ENCODE measurements at places on chromosomes 13 and 19.
A peak's percentile ranks its signal among the peaks of the same experiment; 100 is the strongest.

- no peaks in the 10 kb centered on the region for H3K36me3 ChIP-seq
- no peak overlapping the region for H3K4me3 ChIP-seq
- DNase-seq = no peak
- no peaks in the 10 kb centered on the region for H3K4me1 ChIP-seq
- no peak overlapping the region for H3K27ac ChIP-seq
- no peaks in the 10 kb centered on the region for H3K27me3 ChIP-seq
Observed at GRCh38 chr19:22532388-22533300, 101.5 kb upstream of the ZNF492 start.

DNA sequence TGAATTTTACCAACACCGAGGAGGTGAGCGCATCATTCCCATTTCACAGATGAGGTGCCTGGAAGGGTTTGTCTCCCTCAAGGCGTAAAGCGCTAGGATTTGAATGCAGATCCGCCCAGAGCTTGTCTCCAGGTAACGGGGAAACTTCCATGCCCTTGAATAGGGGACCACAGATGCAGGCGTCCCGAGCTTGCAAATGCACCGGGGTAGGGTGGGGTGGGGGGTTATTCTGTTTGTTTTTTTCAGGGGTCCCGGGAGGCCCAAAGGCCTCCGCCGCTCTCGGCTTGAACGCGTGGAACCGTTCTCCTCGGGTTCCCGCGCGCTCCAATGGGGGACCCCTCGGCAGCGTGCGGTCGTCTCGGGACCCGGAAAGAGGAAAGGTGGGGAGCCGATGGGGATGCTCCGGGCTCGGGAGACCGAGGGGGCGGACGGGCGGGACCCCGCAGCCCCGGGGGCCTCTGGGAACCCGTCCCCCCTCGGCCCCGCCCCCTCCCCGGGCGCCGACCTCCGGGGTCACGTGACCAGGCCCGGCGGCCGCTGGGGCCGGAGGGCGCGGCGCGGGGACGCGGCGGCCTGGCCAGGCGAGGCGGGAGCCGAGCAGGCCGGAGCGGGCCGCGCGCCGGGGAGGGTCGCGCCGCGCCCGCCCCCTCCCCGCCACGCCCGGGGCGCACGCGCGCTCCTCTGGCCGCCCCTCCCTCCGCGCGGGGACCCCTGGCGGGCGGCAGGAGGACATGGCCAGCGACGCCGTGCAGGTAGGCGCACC lies at the start of gene PKN1:
TSS of gene PKN1 (plus strand) at position 516 of the 763 bp plus-strand sequence. CDS start at position 732, 216 bp downstream.
- no peaks in the 10 kb centered on the region for H3K36me3 ChIP-seq
- DNase-seq = peak; percentile 67
- peak within 1 kb of the TSS; percentile 90 for H3K4me3 ChIP-seq
- H3K4me1 ChIP-seq = peaks cover 5% of the 10 kb centered on the region
- H3K27me3 ChIP-seq = no peaks in the 10 kb centered on the region

DNA sequence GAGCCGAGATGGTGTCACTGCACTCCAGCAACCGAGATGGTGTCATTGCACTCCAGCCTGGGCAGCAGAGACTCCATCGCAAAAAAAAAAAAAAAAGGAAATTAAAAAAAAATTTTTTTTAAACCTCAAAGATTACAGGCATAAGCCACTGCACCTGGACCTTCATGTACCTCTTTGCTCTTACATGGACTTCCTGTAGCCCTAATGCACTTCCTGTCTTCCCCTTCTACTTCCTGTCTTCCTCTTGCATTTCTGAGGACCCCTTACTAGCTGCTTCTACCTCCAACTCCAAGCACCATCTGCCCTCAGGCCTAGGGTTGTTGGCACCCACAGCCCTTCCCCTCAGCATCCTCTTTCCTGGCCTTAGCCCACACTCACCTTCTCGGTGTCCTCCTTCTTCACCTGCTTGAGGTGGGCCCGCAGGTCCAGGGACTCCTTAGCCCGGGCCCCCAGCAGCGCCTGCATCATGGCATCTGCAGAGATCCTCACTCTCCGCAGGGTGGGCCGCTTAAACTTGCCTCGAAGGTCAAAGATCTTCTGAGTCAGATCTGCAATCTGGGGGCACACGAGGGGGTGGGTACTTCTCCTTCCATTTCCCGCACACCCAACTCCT lies 3.8 kb downstream of the TNNI3 start:
- H3K27ac ChIP-seq = no peak overlapping the region
- peaks cover 5% of the 10 kb centered on the region for H3K4me1 ChIP-seq
- H3K27me3 ChIP-seq = peaks cover 27% of the 10 kb centered on the region

DNA sequence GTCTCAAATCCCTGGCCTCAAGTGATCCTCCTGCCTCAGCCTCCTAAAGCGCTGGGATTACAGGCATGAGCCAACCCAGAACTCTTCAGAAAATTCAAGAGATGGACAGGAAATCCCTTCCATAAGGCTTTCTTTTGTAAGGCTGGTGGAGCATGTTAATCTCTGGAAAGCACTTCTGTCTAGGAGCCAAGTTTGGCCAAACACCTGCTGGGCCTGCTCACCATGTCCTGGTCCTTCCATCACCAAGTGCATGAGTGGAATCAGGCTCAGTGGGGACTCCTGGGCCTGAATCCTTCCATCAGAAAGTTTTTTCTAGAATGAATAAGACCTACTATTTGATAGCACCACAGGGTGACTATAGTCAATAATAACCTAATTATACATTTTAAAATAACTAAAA lies 148.0 kb downstream of the DCLK1 start:
- H3K4me1 ChIP-seq = peaks cover 9% of the 10 kb centered on the region
- DNase-seq = no peak
- no peaks in the 10 kb centered on the region for H3K27me3 ChIP-seq

- no peak overlapping the region for H3K27ac ChIP-seq
- no peaks in the 10 kb centered on the region for H3K27me3 ChIP-seq
- no peak overlapping the region for H3K4me3 ChIP-seq
- DNase-seq = no peak
- H3K4me1 ChIP-seq = peaks cover 12% of the 10 kb centered on the region
Observed at GRCh38 chr13:48879854-48880253, 95.9 kb upstream of the FNDC3A start.

GRCh38 chr19:45852983-45853382 lies 10.0 kb downstream of the SYMPK start:
- H3K27me3 ChIP-seq = no peaks in the 10 kb centered on the region
- no peak for DNase-seq

- no peaks in the 10 kb centered on the region for H3K36me3 ChIP-seq
- no peak for DNase-seq
- peak overlapping the region; percentile 93 for H3K27ac ChIP-seq
- H3K4me1 ChIP-seq = peaks cover 16% of the 10 kb centered on the region
- H3K27me3 ChIP-seq = no peaks in the 10 kb centered on the region
- H3K4me3 ChIP-seq = peak overlapping the region; percentile 100
Observed at GRCh38 chr13:71865874-71866334, 1.1 kb downstream of the DACH1 start.

GRCh38 chr19:44738603-44739558 lies 9.6 kb upstream of the BCL3 start:
- H3K36me3 ChIP-seq = no peaks in the 10 kb centered on the region
- no peak overlapping the region for H3K27ac ChIP-seq
- H3K27me3 ChIP-seq = no peaks in the 10 kb centered on the region
- no peak for DNase-seq
- no peak overlapping the region for H3K4me3 ChIP-seq

GRCh38 chr19:46410205-46411087 lies 2.9 kb downstream of the CCDC8 start:
- DNase-seq = no peak
- no peak overlapping the region for H3K4me3 ChIP-seq
- H3K27me3 ChIP-seq = peaks cover 5% of the 10 kb centered on the region
- peaks cover 27% of the 10 kb centered on the region for H3K4me1 ChIP-seq

- DNase-seq = no peak
- no peak overlapping the region for H3K4me3 ChIP-seq
- no peak overlapping the region for H3K27ac ChIP-seq
- peaks cover 4% of the 10 kb centered on the region for H3K36me3 ChIP-seq
- peaks cover 3% of the 10 kb centered on the region for H3K4me1 ChIP-seq
Observed at GRCh38 chr13:100512422-100512821, 76.2 kb downstream of the GGACT start.

GRCh38 chr13:113084943-113085540 lies 20.5 kb upstream of the F7 start:
- no peak for DNase-seq
- peaks cover 4% of the 10 kb centered on the region for H3K4me1 ChIP-seq
- no peak overlapping the region for H3K27ac ChIP-seq
- no peaks in the 10 kb centered on the region for H3K27me3 ChIP-seq

DNA sequence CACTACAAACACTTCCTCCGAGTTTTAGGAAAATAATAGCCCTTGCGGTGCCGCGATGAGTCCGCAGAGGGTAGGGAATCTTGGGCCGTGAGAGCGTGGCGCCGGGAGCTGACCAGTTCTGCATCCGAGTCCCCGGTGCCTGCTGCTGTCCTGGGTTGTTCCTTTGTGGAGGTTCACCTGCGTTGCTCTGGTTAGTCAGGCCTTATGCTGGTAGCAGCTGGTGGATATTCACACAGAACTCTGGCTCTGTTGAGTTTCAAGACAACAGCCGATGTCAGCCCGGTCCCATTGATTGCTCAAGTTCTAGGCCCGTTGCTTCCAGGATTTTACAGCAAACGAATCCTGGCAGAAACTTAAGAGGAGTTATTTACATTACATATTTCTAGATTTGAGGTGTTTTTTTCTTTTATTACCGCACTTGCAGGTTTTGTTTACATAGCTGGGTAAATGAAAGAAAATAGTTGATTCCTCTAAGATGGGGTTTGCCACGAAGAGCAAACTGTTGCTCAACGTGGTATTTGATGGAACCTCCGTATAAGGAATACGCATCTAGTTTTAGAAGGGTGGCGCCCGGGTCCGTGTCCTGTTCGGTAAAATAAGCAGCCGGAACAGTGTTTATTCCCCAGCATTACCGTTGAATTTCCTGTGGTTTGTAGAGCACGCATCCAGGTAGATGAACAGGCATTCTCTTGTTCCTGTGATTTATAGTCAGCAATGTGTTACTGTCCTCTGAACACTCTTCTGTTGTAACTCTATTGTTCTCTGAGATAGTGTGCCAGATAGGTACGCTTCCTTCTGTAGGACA lies 1.3 kb downstream of the CLDN10 start:
- H3K27ac ChIP-seq = no peak overlapping the region
- no peaks in the 10 kb centered on the region for H3K27me3 ChIP-seq
- no peak for DNase-seq
- no peaks in the 10 kb centered on the region for H3K36me3 ChIP-seq
- no peak overlapping the region for H3K4me3 ChIP-seq

- no peaks in the 10 kb centered on the region for H3K36me3 ChIP-seq
- DNase-seq = peak; percentile 21
- no peaks in the 10 kb centered on the region for H3K27me3 ChIP-seq
- H3K4me1 ChIP-seq = no peaks in the 10 kb centered on the region
- no peak overlapping the region for H3K4me3 ChIP-seq
Observed at GRCh38 chr13:78317030-78317429, 286.3 kb downstream of the POU4F1 start.

DNA sequence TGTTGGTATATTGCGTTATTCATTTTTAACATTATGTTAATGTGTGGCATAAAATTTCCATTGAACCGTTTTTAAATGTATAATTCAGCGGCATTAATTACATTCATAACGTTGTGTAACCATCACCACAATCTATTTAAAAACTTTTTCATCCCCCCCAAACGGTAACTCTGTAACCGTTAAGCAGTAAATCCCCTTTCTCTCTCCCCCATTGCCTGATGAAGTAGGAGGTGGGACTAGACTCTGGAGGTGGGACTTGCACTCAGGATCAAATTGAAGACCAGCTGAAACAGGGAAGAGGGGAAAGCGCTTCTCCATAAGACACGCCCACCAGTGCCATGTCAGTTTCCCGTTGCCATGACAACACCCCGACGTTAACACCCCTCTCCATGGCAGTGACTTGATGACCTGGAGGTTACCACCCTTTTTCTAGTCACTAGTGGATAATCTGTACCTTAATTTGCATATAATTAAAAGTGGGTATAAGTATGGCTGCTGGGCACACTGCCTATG lies 16.8 kb downstream of the CLEC11A start:
- no peaks in the 10 kb centered on the region for H3K36me3 ChIP-seq
- H3K4me3 ChIP-seq = no peak overlapping the region
- no peak for DNase-seq
- no peak overlapping the region for H3K27ac ChIP-seq

DNA sequence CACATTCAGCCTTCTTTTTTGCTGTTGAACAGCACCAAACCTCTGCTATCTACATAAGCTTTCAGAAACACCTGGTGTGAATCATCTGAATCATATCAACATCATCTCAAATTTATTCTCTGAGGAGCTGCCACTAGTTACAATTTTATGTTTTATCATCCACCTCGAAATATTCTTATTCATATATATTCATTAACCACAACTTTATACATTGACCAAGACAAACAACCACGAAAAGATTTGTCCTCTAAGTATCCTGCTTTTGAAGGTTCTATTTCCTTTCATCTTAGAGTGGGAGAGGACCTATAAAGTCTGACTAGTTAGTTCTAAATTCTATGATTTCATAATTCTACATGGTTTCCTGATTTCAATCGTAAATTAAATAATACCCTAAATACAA lies 18.9 kb downstream of the ESD start:
- H3K27ac ChIP-seq = no peak overlapping the region
- H3K27me3 ChIP-seq = no peaks in the 10 kb centered on the region
- DNase-seq = no peak
- H3K4me3 ChIP-seq = no peak overlapping the region

GRCh38 chr13:27419328-27419727 lies 5.1 kb upstream of the GTF3A start:
- H3K27ac ChIP-seq = no peak overlapping the region
- H3K4me3 ChIP-seq = no peak overlapping the region
- DNase-seq = no peak
- peaks cover 64% of the 10 kb centered on the region for H3K27me3 ChIP-seq

DNA sequence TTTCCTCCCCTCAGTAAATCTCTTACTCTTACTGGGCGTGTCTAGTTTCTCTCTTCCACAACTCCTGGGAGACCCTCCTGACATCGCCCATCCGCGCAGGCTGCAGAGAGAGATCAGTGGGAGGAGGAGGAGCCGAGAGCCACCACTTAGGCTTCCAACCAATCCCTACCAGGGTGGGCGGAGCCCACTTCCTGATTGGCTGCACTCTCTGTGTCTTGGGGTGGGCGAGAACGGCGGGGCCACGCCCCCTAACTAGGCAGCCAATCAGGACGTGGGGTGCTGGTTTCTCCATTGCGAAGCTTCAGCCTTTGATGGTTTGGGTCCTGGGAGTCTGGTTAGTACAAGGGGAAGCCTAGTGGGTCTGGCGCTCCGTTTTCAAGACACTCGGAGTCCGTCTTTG lies at the start of gene PMIS2:
TSS of gene PMIS2 (plus strand) at position 326 of the 400 bp plus-strand sequence. CDS start 87 bp downstream, outside the sequence.
- no peaks in the 10 kb centered on the region for H3K27me3 ChIP-seq
- no peak within 1 kb of the TSS for H3K4me3 ChIP-seq
- H3K36me3 ChIP-seq = no peaks in the 10 kb centered on the region
- H3K4me1 ChIP-seq = no peaks in the 10 kb centered on the region
- no peak for DNase-seq
- no peak within 1 kb of the TSS for H3K27ac ChIP-seq

DNA sequence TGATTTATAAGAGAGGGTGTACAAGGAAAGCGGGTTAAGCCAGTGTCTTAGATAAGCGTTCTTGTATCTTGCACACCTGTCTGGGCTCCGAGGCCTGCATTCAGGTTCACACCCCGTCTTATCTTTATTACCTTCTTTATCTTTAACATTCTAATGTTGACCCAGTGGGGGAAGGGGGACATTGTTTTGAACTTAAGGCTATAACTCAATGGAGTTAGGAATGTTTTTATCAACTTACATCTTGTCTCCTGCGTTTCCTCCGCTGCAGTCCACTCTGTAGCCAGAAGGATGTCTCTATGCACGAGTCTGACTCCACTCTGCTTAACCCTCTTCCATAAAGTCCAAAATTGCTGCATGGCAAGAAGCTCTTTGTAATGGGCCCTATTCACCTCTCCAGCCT lies 71.2 kb downstream of the FGF9 start:
- H3K36me3 ChIP-seq = no peaks in the 10 kb centered on the region
- no peak for DNase-seq
- H3K27ac ChIP-seq = no peak overlapping the region
- H3K4me3 ChIP-seq = no peak overlapping the region
- peaks cover 3% of the 10 kb centered on the region for H3K27me3 ChIP-seq

Measured in neuronal stem cell (in vitro differentiated cells).